ENCODE measurements at places on chromosomes 7 and 10. TPM values are rescaled to one million over a fixed set of nuclear protein-coding genes. Genes with fewer than 3 reads are reported as not detected.

- DNase-seq = no peak
Measured at GRCh38 chr7:113891828-113892227, 27.0 kb downstream of the PPP1R3A start.

DNA sequence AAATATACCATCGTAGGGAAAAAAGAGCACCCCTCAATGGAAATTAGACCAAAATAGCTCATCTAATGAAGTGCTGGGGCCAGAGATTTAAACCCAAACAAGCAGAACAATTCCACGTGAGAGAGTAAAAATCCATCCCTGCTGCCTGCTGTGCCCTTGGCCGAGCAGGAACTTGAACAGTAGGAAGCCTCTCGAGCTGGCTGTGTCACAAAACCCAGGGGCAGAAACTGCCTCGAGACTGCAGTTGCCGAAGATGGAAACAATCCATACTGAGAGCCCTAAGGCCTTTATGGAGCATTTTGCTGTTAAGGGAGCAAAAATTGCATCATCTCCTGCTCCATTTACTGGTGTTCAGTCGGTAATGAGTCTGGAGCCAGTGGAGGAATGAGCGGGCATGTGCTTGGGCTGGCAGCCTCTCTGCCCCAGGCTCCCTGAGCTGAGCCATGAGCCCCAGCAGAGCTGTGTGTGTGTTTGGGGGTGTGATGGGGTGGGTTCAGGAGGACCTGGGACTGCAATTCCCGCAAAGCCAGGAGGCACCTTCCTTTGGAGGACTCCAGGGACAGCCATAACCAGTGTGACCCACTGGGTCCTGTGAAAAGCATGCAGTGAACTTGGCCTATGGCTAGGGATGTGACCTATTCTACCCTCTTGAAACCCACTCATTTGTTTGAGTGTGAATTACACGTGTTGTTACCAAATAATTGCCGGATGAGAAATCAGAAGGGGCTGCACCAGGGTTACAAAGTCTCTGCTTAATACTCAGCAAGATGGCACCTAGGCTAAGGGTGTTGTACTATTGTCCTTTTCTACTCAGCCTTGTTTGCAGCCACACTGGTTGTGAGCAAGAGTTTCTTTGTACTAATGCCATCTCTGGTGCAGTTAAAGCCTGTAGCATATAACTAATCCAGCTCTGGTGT, 58.3 kb downstream of the CDHR3 start:
- no peak for DNase-seq

DNA sequence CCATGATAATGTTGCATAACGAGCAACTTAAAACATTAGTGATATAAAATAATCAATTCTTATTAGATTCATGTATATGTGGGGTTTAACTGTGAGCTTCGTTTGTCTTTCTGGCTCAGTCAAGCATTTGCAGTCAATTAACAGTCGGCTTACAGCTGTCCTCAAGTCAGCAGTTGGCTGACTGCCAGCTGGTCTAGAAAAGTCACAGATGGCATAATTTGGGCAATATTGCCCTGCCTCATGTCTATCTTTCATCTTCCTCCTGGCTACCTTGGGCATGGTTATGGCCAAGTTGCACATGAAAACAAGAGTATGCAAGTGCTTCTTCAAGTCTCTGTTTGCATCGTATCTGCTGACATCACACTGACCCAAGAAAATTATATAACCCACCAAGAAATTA, 186.1 kb upstream of the ZWINT start:
- no peak for DNase-seq

DNA sequence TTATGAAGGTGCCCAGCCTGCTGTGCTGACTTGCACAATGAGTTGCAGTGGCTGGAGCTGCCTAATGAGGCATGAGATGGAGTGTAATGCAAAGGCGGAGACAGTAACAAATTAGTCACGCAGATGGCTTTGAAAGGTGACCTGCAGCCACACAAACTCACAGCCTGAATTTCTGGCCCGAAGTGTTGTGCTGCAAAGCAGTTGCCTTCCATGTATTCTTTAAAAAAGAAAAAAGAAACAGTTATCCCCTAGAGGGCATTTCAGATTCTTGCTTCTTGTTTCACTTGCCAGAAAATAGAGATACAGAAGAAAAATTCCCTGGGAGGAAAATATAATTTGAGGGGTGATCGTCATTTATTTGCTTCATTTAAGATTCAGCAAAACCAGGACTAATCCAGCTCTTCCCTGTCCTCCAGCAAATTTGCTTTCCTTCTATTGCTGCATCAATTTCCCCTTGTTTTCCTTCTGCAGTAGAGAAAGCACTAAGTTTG, 239.9 kb downstream of the ADRA2A start:
- no peak for DNase-seq

GRCh38 chr10:100930368-100930767, 17.6 kb downstream of the SLF2 start:
- DNase-seq = no peak

GRCh38 chr7:42082144-42082543, 154.9 kb downstream of the GLI3 start:
- DNase-seq = no peak

GRCh38 chr10:80158598-80159127, 26.1 kb downstream of the PLAC9 start:
- peak; percentile 97 for DNase-seq

Gene NCF1
- polyA plus RNA-seq = not detected

Gene STEAP2
- polyA plus RNA-seq = 5.1 TPM

Gene ZCWPW1
- polyA plus RNA-seq = 2.2 TPM

Gene PRPS1L1
- not detected for polyA plus RNA-seq

Gene VIM
- polyA plus RNA-seq = 5,431 TPM
